T-helper 1 cell (primary cell): ENCODE measurements at places on chromosomes 1 and 21.

- DNase-seq = no peak
These were observed 13.3 kb upstream of the TFF1 start for GRCh38 chr21:42379426-42380215.

DNA sequence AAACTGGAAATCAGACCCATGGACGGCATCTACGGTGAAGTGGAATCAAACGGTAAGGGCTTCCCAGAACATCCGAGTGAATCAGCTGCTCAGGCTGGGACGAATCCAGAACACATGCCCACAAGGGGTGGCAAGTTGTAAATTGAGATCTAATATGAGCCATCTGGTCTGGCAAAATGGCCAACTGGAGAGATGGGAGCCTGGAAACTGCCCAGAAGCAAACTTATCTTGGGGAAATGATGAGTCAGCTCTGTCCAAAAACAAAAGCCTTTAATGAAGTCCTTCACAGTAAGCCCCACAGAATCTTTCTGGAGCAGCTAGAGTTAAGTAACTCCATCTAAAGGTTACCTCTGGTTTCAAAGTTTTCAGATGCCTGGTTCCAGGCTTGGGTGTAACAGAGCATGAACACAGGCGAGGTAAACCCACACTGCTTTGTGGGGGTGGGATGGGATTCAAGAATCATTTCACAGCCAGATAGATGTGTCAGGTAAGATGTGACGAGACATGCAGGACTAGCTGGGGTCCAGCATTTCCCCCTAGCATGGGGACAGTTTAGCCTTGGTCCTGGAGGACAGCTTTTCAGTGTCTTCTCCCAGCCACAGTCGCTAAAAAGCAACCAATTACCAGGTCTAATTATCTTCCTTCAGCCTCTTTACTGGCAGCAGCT, 10.5 kb upstream of the SRP9 start:
- DNase-seq = no peak

- no peak for DNase-seq
These were observed 848 bp downstream of the CTTNBP2NL start for GRCh38 chr1:112396653-112397471.

DNA sequence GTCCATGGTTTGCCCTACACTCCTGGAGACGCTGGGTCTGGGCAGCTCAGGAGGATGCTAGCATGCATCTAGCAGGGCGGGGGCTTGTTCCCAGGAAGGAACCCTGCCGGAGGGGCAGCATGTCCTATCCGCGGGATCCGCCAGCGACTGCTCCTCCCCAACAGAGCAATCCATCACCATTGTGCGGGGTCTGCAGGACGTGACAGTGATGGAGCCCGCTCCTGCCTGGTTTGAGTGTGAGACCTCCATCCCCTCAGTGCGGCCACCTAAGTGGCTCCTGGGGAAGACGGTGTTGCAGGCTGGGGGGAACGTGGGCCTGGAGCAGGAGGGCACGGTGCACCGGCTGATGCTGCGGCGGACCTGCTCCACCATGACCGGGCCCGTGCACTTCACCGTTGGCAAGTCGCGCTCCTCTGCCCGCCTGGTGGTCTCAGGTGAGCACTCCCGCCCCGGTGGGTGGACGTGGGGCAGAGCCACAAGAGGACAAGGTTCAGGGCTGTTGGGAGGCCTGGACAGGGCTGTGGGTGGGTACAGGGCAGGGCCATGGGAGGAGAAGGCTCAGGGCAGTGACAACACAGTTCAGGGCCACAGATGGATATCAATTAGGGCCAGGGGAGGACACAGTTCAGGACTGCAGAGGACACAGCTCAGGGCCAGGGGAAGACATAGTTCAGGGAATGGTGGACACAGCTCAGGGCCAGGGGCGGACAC, 71.3 kb downstream of the OBSCN start:
- DNase-seq = no peak

- no peak for DNase-seq
These were observed 52.6 kb downstream of the GLIS1 start for GRCh38 chr1:53686091-53686964.

GRCh38 chr1:35264035-35264434, 4.5 kb upstream of the ZMYM4 start:
- DNase-seq = no peak

- DNase-seq = no peak
These were observed 646.2 kb downstream of the KCNT2 start for GRCh38 chr1:195962051-195962450.

- no peak for DNase-seq
These were observed 99.6 kb downstream of the ELAVL4 start for GRCh38 chr1:50208315-50208714.

- no peak for DNase-seq
These were observed 35.4 kb downstream of the RSPH1 start for GRCh38 chr21:42460391-42461184.

DNA sequence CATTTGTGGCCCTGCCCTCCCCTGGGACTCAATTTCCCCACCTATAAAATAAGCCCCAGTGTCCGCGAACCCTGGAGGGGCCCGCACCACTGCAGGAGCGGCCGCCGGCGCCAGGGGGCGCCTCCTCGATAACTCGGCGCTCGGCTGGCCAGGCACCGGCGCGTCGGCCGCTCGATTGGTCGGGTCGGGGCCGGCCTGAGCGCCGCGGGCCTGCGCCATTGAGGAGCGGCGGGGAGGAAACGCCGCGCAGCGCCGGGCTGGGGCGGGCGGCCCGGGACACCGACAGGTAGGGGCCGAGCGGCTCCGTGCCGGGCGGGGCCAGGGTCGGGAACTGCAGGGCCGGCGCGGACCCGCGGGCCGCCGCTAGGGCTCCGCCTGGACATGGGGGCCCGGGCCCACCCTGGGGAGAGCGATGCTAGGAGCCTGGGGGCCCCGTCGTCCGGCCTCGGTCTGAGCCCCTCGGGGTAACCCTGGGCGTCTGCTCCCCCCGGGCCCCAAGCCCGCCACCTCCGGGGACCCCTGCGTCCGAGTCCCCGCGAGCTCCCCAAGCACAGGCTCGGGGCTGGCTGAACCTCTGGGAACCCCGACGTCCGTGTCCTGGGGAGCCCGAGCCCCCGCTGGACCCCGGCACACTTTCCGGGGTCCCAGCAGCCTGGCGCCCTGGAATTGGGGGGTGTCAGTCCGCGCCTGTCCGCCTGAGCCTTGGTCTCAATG, at the start of gene VPS13D:
Gene VPS13D (plus strand): TSS at position 196 of the 714 bp plus-strand sequence. CDS start 4,237 bp downstream, outside the sequence.
- peak; percentile 82 for DNase-seq

GRCh38 chr1:162847839-162848453, 13.0 kb downstream of the CCDC190 start:
- peak; percentile 64 for DNase-seq

DNA sequence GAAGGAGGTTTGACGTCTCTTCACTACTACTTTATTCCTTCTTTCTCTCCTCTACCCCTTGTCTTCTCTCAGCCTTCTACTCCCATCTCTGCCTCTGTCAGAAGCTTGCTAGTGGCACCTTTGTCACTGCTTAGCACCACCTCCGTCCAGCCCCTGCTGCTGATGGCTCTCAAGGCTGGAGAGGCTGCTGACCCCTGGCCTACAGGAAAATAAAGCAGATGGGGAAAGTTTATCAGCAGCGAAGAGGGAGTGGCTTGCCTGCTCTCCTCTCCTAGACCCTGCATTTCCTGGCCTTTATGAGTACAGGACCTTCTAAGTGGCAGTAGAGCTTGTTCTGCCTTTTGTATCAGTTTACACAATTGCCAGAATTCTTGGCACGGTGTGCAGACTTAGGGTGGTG, 27.0 kb downstream of the PROX1 start:
- no peak for DNase-seq

DNA sequence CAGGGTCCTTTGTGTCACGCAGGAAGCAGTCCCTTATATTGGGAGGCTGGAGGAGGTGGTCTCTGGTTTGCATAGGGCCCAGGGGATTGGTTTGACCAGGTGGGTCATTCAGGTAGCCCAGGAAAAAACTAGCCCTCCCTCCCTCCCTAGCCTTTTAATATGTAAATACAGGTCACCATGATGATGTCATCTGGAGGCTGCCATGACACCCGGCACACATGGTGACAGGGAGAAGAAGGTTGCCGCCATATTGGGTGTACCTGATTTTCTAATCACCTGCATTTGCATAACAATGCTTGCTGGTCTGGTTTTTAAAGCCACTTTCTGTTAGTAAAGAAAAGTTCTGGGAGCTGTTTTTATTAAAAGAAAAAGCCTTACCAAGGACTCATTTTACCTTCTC, 791.0 kb upstream of the ADGRL4 start:
- DNase-seq = no peak

DNA sequence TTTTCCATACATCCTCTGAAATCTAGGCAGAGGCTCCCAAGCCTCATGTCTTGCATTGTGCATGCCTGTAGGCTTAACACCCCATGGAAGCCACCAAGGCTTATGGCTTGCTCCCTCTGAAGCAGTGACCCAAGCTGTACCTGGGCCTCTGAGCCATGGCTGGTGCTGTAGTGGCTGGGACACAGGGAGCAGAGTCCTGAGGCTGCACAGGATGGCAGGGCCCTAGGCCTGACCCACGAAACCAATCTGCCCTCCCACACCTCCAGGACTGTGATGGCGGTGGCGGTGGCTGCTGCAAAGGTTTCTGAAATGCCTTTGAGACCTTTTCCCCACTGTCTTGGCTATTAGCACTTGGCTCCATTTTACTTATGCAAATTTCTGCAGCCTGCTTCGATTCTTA, 429.5 kb downstream of the NPHP4 start:
- no peak for DNase-seq

DNA sequence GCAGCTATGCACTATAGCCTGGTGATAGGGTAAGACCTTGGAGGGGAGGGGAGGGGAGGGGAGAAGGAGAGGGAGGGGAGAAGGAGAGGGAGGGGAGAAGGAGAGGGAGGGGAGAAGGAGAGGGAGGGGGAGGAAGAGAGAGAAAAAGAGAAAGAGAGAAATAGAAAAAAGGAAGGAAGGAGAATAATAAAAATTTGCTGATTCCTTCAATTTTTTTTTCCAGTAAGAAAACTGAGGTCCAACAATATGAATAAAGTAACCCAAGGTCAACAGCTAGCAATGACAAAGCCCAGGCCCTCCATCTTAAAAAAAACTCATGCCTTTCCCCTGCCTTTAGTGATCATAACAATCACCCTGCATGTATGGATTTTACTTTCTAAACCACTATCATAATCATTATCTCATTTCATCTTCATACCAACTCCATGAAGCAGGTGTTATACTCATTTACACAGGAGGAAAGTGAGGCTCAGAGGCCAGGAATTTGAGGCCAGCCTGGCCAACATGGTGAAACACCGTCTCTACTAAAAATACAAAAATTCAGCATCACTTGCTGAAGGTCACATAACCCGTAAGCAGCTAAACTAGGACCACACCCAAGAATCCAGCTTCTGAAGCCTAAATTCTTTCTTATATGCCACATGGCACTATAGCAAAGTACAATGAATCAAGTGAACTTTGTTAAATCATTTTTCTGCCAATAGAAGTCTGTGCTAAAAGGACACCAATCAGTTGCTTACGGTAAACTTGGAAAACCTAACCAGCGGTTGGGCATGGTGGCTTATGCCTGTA, 23.4 kb upstream of the BRDT start:
- DNase-seq = no peak
